Central memory CD4-positive, alpha-beta T cell (primary cell): ENCODE measurements at places on chromosomes 6 and 20.

DNA sequence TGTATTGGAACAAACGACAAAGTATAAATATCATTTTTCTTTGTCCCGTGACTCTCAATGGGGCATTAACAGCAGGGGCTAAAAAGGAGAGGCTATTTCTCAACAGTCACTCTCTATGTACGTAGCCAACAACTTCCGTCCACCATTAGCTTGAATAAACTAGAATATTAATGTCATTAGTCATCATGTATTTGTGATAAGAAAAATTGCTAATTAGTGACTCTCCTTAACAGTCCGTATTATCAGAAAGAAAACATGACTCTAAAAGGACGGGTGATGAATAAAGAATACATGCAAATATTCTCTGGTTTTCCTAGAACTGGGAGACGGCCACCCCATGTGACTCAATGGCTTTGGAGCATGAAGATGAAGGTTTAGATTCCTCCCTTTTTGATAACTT, 18.6 kb downstream of the VIP start:
- DNase-seq = no peak

DNA sequence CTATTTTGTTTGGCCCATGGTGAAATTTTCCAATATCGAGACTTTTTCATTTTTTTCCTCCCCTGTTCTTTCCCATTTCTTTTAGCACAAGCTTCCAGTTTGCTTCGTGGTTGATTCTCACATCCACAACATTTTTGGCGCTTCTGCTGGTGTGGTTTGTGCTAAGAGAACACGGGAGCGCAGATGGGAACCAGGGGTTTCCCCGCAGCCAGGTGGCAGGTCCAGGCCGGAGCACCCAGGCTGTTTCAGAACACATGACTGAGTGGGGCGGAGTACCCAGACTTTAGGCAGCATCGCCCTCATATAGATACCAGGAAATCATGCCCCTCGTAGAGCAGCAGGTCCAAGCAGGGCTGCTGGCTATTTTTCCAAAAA, 58.0 kb downstream of the SYTL3 start:
- DNase-seq = no peak

DNA sequence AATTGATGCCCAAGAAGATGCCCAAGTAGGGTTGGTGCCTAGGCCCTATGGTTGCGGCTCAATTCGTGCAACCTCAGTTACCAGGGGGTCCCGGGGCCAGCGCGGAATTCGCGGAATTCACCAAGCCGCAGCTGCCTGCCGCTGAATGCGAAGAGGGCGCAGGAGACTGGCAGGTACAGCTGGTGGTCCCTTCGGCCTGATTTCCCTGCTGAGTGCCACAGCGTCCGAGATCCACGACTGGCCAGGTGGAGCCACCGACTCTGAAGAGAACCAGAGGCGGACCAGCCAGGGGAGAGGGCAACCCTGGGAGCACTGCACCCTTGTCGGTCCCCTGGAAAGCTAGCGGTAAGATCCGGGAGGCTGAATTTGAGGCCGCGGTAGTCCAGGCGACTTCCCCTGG, 6.8 kb upstream of the TFAP2D start:
- no peak for DNase-seq

DNA sequence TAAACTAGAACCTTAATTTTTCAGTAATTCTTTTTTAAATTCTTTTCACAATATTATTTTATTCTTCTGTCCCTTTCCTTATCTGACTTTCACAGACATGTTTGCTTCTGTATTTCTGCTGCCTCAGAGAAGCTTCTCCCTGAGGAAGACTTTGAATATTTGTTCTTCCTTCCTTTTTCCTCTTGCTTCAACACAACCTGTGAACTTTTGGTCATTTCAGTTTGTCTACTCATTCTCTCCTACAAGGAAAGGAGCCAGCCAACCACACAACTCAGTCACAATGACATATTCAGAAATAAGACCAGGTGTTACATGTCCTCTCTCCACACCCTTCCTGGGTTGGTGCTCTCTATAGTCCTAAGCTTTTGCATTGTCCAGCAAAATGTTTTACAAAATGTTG, 310.4 kb downstream of the TFAP2B start:
- no peak for DNase-seq

- no peak for DNase-seq
These were observed 10.5 kb downstream of the NKX2-2 start for GRCh38 chr20:21503345-21503744.

DNA sequence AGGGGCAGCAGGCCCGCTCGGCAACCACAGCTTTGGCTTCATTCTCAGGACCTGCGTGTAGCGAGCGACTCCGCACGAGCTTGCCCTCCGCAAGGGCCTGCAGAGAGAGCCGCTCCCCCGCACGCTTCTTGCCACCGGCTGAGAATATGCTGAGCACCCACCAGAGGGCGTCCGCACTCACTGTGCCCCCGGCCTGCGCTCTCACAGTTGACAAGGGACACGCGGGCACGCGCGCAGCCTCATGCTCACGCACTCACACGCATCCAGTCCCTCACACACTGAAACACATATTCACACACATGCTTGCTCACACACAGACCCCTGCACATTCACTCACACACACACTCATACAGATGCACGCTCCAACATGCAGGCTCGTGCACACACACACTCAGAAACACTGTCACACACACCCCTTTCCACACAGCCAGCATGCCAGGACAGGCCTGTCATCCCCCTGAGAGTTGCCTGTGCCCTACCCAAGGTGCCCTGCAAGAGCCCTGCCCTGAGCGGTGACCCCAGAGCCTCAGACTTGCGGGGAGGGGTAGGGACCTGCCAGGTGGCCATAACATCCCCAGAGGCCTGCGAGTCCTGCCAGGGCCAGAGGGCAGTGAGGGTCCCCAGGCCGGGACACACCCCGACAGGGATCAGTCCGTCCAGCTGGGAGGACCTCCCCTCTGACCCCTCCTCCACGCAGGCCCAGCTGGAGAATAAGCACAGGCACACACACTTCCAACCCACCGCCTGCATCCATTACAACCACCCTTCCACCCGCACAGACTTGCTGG, 174.1 kb downstream of the BMP7 start:
- peak; percentile 17 for DNase-seq

DNA sequence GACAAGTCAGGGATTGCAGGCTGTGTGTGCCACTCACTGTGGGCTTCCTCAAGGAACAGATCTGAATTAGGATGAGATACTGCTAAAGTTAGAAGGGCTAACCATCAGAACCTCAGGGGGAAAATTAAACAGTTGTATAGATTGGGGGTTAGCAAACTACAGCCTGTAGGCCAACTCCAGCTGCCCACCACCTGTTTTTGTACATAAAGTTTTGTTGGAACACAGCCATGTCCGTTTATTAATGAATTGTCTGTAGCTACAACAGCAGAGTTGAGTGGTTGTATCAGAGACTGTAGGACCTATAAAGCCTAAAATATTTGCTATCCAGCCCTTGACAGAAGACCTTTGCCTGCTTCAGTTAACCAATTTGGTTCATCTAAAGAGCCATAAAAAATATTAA, 127.2 kb upstream of the ECI2 start:
- DNase-seq = no peak

- DNase-seq = peak; percentile 3
These were observed 63.7 kb downstream of the GPX5 start for GRCh38 chr6:28589234-28589956.

DNA sequence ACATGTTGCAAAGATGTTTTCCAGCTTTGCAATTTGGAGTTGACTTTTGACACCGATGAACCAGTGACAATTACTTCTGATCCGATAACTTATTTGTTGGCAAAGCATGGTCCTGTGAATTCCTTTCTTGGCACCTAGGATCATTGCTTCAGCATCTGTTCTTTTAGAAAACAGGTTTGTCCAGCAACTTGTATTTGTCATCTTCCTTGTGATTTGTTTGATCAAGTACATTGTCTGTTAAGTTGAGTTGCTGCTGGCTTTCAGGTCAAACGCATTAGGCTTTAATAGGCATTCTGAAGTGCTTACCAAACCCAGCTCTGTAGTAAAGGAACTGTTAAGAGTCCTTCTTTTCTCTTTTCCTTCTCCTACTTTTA, 192.4 kb upstream of the ZNF217 start:
- no peak for DNase-seq

DNA sequence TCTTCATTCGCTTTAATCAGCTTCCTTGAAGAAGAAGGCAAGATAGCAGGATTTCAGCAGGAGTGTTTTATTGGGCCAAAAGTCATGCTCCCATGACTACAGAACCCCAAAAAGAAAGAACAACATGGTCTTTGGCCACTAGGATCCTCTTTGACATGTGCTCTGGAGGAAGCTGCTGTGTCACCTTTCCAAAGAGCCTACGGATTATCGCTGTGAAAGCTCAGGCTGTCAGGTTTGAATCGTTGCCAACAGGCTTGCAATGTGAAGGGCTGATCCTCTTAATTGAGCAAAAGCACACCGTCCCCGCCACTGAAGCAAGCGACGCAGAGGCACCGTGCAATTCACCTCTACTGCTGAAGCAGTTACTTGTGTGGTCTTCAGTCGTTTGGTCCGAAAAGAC, 29.0 kb downstream of the MYLIP start:
- no peak for DNase-seq

GRCh38 chr20:63847237-63848002, 13.9 kb upstream of the ABHD16B start:
- no peak for DNase-seq

- no peak for DNase-seq
These were observed 39.0 kb downstream of the TPD52L1 start for GRCh38 chr6:125192610-125192930.

DNA sequence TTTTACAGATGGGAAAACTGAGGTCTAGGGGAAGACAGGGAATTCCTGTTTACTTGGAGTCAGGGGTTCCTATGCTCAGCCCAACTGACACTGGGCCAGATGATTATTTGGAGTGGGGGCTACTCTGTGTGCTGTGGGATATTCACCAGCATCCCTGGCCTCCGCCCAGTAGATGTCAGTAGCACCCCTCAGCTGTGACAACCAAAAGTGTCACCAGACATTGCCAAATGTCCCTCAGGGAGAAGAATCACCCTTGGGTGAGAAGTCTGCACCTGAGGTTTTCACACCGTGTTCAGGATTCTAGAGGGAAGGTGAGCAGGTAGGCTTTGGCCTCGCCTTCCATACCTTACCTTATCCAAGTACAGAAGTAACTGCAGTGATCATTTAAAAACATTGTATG, 27.6 kb downstream of the CDH26 start:
- DNase-seq = no peak

DNA sequence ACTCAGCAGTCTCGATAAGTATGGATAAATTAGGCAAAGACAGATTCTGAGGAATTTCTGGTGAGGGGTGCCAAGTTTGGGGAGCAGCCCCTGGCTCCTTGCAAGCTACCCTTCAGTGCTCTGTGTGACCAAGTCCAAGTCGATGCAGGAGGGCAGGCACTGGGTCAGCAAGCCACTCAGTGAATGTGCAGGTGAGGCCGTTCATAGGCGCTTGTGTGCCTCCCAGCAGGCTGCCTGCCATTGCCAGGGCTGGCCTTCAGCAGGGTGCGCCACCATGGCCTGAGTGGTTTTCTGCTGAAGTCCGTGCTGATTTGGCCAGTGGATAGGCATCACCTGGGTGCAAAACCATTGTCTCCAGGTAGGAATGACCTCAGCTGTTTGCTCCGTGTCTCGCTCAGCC, 3.3 kb upstream of the GNRH2 start:
- no peak for DNase-seq

GRCh38 chr6:49607391-49607982, 29.2 kb downstream of the RHAG start:
- DNase-seq = no peak

DNA sequence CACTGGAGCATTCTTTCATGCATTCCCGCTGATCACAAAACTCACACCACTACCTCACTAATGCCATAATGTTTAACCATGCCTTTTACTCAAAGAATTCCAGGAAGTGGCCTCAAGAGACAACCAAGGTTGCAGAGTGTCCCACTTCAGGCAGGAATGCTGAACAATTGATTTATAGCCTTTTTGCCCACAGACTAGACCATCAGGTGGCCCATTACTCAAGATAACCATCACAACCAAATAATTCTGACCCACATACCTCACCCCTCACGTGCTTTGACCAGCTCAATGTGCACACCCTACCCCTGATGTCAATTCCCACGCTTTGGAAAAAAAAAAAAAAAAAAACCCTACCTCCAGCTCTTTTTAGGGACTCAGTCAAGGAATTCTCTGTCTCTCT, 220.6 kb upstream of the UFL1 start:
- no peak for DNase-seq

DNA sequence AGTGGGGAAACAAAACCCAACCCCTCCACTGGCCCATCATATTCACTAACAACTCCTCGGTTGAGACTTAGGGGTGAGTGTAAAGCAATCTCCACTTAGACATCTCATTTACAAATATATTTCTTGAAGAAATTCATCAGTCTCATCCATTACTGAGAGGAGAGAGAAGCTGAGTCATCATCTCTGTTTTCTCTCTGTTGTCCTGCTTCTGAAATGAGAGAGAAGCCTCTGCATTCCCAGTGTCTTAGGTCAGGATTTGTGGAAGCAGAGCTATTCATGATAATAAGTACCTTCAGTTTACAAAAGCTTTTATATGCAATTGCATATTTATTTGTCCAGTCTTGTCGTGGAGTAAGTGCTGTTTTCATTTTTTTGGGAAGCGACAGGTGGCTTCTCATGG, 879 bp downstream of the MEP1A start:
- DNase-seq = no peak

DNA sequence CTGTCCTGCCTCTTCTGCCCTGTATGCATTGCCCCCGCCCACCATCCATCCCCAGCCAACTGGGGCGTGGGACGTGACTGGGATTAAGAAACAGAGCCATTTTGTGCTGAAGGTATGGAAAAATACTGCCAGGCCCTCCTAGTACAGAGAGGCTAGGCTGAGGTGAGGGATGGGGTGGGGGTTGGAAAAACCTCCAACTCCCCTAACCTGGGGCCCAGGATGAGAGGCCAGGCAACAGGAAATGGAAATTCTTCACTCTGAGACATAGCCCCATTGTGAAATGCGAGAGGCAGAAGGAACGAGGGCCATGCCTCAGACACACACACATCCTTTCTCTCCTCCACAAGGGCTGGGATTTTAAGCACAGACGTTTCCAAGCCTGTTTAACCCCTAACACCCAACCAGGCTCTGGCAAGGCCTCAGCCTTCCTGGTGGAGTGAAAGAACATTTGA, 19.9 kb downstream of the KCNK5 start:
- no peak for DNase-seq

GRCh38 chr20:49966861-49967260, 15.9 kb upstream of the SNAI1 start:
- no peak for DNase-seq

DNA sequence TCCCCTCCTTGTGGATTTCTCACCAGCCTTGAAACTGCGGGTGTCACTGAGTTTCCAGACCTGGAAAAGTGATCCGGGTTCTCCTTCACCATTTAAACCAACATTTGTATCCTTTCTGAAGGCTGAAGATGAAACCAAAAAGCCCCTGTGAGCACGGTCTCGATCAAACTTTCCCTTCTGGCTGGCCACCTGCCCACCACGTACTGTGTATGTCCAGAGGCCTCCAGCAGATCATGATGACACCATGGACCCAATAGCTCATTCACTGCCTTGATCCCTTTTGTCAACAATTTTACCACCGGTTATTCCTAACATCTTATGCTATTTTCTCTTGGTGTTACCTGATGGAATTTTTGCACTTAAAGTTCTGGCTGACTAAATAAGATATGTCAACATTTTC, 15.6 kb downstream of the ULBP1 start:
- no peak for DNase-seq
